ENCODE measurements at places on chromosomes 6 and 20.

DNA sequence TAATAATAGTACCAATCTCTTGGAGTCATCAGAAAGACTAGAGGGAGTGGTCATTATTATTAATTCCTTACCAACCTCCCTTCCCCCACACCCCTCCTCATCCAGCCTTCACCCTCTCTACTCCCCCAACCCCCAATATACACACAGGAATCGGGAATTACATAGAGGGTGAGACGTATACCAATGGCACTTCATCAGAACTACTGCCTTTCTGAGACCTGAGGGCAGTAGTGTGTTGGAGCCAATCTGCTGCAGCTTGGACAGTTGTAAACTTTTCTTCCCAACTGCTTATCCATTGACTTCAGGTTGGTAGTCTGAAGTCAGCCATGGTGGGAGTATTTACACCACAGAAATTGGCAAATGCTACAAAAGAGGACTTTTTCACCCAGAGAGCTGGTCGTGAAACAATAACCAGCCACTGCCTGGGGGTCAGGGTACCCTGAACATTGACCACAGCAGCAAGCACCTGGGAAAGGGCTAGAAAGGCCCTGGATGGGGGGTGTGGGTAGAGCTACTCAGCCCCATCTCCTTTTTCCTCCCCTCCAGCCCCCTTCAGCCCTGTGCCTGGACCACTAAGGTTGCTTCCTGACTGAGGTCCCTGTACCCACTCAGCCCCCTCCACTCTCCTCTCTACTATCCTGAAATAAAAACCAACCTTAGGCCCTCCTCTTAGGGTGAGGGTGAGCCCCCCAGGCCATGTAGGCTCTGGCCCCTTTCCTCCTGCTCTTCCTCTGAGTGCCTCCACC lies 161.5 kb downstream of the MRPL14 start:
- DNase-seq = no peak

- DNase-seq = no peak
Measured at GRCh38 chr6:152160346-152160745, 352.9 kb downstream of the ESR1 start.

- DNase-seq = no peak
Measured at GRCh38 chr20:8930726-8931125, 138.2 kb upstream of the PLCB4 start.

GRCh38 chr6:30061858-30062458 lies 893 bp downstream of the POLR1H start:
- no peak for DNase-seq

DNA sequence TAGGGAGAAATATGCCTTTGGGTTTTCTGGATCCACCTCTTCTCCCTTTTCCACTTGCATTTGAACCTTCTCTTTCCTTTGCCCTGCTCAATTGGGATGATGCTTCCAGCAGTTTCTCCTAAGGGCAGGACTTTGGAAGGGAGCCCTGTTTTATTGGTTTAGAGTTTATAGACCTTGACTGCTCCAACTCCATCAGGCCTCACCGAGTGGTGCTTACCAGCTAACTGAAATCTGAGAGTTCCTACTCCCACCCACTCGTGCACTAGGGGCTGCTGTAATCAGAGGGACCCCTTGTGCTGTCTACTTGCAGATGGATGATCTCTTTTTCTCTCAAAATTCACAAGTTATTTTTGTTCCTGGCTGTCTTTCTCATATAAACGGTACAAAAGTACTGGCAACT lies 121.3 kb upstream of the SLC22A16 start:
- DNase-seq = no peak

DNA sequence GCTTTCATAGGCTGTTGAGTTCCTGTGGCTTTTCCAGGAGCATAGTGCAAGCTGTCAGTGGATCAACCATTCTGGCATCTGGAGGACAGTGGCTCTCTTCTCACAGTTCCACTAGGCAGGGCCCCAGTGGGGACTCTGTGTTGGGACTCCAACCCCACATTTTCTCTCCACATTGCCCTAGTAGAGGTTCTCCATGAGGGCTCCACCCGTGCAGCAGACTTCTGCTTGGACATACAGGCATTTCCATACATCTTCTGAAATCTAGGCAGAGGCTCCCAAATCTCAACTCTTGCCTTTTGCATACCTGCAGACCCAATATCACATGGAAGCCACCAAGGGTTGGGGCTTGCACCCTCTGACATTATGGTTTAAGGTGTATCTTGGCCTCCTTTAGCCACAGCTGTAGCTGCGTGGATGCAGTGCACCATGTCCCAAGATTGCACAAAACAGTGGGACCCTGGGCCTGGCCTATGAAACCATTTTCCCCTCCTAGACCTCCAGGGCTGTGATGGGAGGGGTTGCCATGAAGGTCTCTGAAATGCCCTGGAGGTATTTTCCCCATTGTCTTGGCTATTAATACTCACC lies 645.9 kb upstream of the CITED2 start:
- DNase-seq = no peak

- DNase-seq = no peak
Measured at GRCh38 chr6:151681433-151682059, 125.9 kb upstream of the ESR1 start.

DNA sequence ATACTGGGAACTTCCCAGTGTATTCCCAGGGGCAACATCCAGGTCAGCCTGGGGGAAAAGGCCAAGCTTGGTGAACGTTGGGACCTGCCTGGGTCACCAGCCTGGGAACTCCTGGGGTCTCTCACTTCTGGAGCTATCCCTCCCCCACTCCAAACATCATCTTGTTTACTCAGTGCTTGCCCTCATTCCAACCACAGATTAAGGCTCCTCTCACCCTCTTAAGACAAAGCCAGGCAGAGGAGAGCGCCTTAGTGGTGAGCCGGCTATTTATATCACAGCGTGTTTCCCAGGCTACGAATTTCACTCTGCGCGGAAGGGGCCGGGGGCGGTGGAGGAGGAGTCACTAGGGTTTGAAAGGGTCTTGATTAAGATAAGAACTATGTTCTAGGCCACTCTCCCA lies 12.1 kb downstream of the PRPH2 start:
- no peak for DNase-seq

- DNase-seq = no peak
Measured at GRCh38 chr20:47150403-47151152, 205.9 kb downstream of the ZMYND8 start.

GRCh38 chr6:110629153-110629552 lies 152.7 kb upstream of the SLC22A16 start:
- no peak for DNase-seq

DNA sequence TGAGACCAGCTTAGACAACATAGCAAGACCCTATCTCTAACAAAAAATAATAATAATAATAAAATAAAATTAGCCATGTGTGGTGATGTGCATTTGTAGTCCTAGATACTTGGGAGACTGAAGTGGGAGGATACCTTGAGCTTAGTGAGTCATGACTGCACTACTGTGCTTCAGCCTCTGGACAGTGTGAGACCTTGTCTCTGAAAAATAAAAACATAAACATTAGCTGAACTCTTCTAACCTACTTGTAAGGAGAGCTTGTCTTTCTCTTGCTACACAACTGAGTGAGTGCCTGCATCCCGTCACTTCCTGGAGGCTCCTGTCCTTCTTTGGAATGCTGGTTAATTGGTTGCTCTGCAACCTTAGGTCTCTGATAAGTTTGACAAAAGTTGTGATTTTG lies 5.1 kb upstream of the DBNDD2 start:
- no peak for DNase-seq

GRCh38 chr6:137827411-137827940 lies 39.6 kb upstream of the TNFAIP3 start:
- DNase-seq = no peak

- DNase-seq = no peak
Measured at GRCh38 chr20:62772103-62772611, 24.1 kb upstream of the MRGBP start.

DNA sequence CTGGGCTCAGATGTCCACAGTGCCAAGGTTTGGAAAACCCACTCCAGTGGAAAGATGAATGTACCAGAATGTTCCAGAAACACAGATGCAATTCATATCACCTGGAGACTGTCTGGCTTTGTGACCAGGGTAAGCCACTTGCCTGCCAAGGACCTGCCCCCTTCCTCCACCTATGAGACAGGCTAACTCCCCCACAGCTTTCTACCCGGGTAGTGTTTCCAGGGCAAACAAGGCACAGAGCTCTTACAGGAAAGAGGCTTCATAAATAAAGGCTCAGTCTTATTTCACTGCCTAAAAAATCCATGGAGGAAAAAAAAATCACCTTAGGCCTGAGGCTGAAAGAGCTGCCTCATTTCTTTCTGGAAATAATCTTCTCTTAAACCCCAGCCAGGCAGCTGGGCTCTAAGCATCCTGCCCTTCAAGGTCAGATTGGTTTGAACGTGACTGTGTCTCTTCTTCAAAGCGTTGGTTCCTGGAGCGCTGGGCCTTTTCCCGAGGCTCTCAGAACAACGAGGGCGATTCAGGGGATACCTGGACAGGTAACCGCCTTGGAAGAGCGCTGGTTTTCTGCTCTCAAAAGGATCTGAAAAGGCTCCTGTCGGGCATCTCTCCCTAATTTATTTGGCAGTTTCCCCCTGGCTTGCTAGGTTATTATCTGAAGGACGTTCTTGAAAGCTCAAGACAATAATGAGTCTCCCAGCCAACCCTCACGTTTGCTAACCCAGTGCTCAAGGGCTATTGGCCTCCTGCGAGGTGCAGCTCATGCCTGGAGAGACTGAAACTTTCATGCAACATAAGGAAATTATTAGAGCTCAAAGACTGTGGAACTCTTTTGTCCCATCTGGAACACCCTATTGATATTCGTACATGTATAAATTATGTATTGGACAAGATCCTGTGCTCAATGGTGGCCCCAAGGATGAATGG lies 199.2 kb upstream of the PMEPA1 start:
- DNase-seq = no peak

GRCh38 chr6:31305703-31306219 lies 33.9 kb upstream of the HLA-C start:
- DNase-seq = no peak

DNA sequence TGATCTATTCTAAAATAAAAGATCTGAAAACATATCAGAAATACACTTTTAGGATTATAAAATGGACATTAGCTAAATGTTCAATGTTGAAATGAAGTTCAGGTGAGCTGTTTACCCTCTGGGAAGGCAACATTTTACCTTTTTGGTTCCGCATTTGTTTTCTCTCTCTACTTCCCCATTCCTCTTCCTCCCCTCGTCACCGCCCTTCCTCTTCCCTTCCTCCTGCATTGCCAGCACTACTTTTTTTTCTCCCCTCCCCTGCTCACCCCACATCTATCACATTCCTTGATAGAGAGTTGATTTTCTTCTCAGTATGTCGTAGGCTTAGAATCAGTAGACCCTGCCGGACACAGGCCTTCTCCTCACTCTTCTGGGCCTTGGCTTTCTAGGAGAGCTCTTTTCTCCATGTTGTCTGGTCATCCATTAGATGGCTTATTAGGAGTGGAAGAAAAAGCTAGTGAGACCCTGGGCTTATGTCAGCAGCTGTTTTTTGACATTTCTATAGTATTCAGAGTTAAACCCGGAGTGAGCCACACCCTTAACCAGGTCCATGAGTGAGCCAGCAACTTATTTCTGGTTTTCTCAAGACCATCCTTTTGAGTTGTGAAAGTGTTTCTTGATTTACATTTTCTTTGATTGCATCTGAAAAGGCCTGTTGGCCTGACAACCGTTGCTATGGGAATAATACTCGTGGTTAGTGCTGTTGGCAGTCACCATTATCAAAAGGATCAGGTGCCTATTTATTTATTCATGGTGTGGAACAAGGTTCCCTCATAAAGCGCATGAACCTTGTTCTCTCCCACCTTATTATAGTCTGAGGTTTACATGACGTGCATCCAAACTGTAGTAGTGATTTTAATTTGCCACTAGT lies 90.9 kb downstream of the DTD1 start:
- no peak for DNase-seq

- no peak for DNase-seq
Measured at GRCh38 chr6:32436995-32437836, 2.5 kb upstream of the HLA-DRA start.

GRCh38 chr6:167293088-167293589 lies 2.0 kb downstream of the UNC93A start:
- no peak for DNase-seq

DNA sequence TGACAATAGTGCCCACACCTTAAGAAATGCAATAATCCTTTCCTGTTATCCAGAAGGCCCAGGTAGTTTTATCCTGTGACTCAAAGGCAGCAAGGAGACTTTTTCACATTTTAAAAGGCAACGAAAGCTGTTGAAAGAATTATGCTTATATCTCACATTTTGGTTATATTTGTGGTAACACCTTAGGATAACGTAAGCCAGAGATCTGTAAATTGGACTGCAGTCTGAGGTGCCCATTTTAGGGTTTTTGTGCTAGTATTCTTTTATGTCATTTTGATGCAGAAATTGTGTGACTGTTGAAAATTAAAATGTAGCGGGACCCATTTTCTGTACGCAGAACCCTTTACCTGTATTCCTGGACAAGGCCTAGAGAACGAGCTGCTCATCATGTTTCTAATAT lies 24.3 kb upstream of the MTHFD1L start:
- no peak for DNase-seq

DNA sequence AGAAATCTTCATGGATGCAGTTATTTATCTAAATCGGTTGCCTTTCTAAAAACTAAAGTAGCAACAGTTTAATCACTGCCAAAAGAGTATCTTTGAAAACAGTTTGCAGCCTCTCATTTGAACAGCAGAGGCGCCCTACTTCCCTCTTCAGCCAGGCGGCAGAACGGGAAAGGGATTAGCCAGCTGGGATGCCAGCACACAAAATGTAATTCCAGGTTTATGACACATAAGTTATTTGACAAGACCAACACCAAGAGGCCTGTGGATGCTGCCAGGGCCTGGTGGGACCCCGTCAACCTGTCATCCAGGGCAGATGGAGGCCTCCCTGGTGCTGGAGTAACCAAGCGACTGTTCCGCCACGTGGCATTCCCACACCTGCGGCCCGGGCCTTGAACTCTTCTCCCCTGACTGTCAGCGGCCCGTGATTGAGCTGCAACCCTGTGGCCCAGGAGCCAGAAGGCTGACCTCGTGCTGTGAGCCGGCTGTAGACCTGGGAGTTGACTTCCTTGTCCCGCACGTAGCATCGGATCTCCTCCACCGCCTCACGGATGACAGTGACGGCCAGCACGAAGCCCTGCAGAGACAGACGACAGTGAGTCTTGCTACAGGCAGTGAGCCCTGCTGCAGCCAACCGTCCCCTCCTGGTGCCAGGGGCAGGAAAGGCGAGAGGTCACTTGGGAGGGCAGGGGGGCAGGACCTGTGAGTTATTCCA lies 55.5 kb downstream of the ATP9A start:
- DNase-seq = no peak

DNA sequence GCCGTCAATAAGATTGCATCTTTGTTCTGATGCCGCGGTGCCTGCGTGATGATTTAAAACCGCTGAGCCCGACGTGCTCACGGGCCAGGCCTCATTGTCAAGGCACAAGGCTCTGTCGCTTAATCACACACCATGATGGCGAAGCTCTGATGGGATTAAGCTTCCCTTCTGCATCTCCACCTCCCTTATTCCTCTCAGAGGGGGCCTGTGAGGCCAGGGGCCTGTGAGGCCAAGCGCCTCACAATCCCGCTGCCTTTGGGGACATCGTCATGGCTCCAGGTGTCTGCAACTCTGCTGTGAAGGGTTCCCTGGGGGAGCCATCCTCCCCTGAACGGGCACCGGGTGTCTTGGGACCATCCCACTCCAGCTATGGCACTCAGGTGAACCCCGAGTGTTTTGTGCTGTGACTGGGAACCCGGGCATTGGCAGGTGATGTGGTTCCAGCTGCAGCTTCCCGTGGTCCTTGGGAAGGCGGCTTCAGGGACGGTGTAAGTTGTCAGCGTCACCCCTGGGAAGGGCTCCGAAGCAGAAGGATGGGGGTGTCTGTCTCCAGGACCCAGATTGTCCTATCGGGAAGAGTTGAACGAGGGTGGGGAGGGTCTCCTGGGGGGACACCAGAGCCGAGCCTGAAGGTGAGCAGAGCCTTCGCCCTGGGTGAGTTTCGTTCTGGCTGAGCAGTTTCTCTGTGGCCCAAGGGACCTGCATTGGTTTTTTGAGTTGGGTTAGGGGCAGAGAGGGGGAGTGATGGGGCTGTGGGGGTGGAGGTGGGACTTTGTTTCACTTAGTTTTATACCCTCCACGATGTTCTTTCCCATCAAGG lies 18.0 kb upstream of the BHLHE23 start:
- DNase-seq = no peak

Measured in effector CD4-positive, alpha-beta T cell (primary cell).